ENCODE measurements at places on chromosomes 7 and 10.
A peak's percentile ranks its signal among the peaks of the same experiment; 100 is the strongest.

- no peak for DNase-seq
Measured at GRCh38 chr7:20393021-20393610, 62.4 kb downstream of the ITGB8 start.

- no peak for DNase-seq
Measured at GRCh38 chr10:26890956-26891355, 30.2 kb upstream of the ABI1 start.

DNA sequence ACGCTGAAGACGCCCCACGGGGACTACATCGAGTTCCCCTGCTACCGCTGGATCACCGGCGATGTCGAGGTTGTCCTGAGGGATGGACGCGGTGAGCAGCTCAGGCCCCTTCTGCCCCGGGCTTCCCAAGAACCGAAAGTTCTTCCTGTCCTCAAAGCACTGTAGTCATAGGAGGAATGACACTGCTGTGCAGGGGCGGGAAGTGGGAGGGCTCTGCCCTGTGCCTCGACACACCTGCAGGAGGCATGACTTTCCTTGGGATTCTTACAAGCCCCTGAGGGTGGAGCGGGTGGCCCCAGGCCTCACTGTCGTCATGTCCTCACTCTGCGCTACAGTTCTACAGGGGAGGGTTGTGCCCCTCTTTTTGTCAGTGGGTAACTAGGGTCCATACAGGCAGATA is 8.6 kb downstream of the ALOX5 start:
- DNase-seq = no peak

GRCh38 chr7:47610506-47611044 is 28.7 kb upstream of the TNS3 start:
- no peak for DNase-seq

DNA sequence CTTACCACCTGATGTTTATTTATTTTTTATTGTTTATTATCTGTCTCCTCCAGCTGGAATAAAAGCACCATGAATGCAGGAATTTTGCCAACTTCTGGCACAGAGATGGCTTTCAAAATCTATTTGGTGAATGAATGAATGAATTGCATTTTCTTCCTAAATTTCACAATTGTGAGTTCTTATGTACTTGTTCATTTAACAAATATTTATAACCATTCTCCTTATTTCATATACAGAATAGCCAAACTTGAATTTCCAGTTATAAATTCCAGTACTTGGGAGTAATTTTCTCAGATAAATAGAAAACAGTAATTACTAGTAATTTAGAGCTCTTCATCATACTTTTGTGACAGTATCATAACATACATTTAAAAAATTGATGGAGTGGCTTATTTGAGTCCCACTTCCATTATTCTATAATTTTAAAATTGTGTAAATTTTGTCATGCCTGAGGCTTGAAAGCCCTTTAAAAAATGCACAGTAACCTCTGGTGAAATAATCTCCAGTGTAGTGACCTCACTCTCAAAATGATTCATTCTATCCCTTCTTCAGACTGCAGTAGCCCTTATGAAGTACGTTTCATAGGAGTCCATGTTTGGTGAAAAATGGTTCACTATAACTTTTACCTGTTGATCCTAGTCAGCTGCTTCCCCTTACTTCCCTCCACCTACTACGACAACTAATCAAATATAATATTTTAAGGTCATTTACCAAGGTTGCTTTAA is 40.0 kb upstream of the SRI start:
- no peak for DNase-seq

GRCh38 chr10:86678999-86679792 is 10.9 kb downstream of the LDB3 start:
- no peak for DNase-seq

GRCh38 chr10:31143331-31143935 is 111.8 kb upstream of the ZNF438 start:
- no peak for DNase-seq

GRCh38 chr10:11395581-11396310 is 215.7 kb downstream of the USP6NL start:
- no peak for DNase-seq

GRCh38 chr7:56074371-56074791 is 10.3 kb downstream of the SUMF2 start:
- DNase-seq = peak; percentile 49

DNA sequence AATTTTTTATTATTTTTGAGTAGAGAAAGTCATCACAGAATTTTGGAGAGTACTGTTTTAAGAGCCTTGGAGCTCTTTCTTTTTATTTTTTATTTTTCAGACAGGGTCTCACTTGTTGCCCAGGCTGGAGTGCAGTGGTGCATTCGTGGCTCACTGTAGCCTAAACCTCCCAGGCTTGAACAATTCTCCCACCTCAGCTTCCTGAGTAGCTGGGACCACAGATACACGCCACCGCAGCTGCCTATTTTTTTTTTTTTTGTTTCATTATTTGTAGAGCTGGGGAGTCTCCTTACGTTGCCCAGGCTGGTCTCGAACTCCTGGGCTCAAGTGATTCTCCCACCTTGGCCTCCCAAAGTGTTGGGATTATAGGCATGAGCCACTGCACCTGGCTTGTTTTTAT is 10.6 kb downstream of the CPA4 start:
- DNase-seq = no peak

- no peak for DNase-seq
Measured at GRCh38 chr7:30062587-30062986, 34.4 kb downstream of the PLEKHA8 start.

- DNase-seq = no peak
Measured at GRCh38 chr10:79026806-79027146, 42.0 kb upstream of the ZMIZ1 start.

- no peak for DNase-seq
Measured at GRCh38 chr10:62333135-62333889, 40.9 kb upstream of the ZNF365 start.

DNA sequence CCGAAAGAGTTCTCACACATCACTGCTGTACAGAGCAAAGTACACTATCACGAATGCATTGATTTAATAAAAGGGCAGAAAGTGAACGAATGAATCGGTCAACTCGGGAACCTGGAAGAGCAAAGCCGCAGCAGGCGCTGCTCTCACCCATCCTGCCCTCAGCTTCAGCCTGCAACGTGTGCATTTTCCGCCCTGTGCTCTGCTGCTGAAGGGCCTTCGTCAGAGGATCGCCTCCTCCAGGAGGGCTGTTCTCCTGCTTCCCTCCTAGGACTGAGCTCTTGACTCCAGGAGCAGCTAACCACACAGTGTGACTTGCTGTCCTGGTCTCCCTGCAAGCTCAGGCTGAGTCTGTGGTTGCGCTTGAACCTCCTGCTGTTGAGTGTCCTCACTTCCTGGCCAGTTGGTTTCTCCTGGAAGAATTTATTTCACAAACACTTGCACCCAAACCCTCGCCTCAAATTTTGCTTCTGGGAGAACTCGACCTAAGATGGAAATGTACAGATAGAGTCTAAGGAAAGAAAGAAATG is 473.0 kb upstream of the KLF6 start:
- DNase-seq = no peak

DNA sequence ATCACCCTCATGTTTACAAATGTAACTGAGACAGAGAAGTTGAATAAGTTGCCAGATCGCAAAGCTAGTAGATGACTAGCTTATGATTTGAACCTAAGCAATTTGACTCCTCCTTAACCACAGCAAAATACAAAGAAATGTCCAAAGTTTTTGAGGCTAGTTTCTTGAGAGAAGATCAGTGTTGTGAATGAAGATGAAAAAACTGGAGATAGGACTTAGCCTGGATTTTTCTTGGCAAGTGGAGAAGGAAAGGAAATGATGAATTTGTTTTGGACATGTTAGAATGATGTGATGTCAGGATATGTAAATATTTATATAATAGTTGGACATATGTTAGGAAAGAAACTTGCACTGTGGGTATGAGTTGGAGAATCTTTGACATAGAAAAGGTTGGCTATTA is 149.8 kb downstream of the LSMEM1 start:
- DNase-seq = no peak

- peak; percentile 15 for DNase-seq
Measured at GRCh38 chr7:105261689-105262088, 127.0 kb downstream of the SRPK2 start.

- no peak for DNase-seq
Measured at GRCh38 chr10:97050956-97051496, 134.7 kb downstream of the SLIT1 start.

DNA sequence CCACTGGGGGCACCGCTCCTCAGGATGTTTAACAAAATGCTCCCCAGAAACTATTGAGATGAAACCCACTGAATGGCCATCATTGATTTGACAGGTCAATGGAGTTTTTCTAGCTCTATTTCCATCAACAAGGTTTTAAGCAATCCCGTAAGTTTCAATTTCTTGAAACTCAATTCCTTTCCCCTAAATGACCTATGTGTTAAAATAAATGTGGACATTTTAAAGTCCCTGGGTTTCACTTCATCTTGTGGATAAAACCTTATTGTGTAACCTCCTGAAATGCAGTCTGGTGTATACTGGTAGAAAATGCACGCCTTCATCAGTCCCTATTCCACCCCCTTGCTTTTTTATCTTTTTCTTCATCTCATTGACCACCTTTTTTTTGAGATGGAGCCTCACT is 8.9 kb upstream of the C7orf33 start:
- no peak for DNase-seq

DNA sequence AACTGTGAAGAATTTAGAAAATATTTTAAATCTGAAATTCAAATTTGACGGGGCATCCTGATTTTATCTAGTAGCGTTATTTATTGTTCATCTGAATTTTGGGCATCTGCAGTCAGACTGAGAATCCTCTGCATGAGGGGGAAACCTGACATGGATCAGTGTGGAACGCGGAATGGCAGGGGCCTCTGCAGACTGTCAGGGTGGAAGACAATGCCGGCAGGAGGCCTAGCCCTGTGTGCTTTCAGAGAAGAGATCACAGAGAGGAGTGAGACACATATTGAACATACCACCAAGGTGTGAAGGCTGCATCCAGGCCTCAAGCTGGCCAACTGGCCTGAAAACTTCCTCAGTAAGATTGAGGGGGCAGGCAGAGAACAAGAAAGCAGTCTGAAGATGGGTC is 921.1 kb upstream of the GHITM start:
- no peak for DNase-seq

DNA sequence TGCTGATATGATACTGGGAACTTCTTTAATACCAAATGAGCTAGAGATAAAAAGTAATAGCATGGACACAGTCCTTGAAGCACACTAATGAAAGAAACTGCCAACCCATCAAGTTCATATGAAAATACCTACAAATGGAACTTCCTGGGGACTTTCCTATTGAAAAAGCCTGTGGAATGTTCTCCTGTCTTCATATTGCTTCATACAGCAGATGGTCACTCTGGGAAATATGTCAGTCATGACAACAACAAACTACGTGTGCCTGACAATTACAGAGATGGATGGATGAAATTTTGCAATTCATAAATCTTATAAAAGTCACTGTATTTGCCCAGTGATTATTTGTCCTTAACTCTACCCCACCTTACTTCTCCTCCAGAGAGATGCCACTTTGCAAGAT is 106.6 kb upstream of the COL1A2 start:
- no peak for DNase-seq

- no peak for DNase-seq
Measured at GRCh38 chr7:23393636-23394035, 76.7 kb downstream of the IGF2BP3 start.

GRCh38 chr7:81659697-81660395 is 110.0 kb downstream of the HGF start:
- no peak for DNase-seq

GRCh38 chr10:15106352-15107013 is 9.3 kb downstream of the RPP38 start:
- peak; percentile 2 for DNase-seq

- no peak for DNase-seq
Measured at GRCh38 chr10:88097536-88097935, 234.1 kb downstream of the PTEN start.

DNA sequence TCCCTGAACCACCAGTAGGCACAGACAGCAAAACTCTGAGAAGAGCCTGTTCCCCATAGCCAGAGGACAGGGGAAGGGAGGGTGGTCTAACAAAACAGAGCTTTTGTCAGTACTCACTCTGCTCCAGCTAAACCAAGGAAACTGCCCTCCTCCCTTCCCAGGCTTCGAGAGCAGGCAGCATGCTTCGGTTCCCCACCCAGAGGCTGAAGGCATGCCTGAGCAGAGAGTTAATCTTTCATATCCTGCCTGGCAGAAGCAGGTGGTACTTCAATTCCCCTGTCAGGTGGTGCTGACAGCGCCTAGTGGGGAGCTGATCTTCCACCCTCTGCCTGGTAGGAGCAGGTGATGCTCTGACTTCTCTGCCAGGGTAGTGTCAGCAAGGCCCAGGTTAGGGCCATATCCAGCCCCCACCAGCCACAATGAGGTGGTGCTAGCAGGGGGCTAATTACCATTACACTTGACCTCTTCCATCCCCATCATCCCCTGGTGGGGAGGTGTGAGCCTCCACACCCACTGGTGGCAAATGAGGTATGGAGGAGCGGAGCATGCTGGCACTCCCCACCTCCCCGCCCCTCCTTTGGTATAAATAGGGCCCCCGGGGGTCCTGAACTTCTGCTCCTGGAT is 35.1 kb downstream of the SDK1 start:
- DNase-seq = peak; percentile 27

GRCh38 chr7:105759670-105760550 is 116.5 kb downstream of the ATXN7L1 start:
- DNase-seq = peak; percentile 46

DNA sequence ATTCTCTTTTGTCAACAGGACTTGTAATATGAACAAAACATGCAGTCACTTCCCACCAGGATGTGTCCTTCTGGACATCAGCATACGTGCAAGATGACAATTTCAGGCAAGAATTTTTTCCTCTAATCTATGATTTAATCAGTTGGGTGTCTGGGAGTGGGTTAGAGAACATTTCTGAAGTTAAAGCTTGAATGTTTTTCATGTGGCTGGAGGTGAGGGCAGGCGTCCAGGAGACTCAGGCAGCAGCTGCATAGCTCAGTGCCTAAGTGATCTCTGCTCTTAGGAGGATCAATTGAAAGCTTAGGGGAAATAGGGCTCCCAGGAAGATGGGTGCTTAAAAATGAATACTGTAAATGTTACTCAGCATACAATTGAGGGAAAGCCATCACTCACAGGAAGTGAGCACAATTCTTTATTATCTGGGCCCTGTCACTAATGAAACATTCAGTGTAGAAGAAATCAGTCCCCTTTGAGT is 457.6 kb upstream of the KLF6 start:
- DNase-seq = no peak

GRCh38 chr10:29239569-29240472 is 49.0 kb upstream of the LYZL1 start:
- no peak for DNase-seq

- DNase-seq = no peak
Measured at GRCh38 chr7:155862123-155862892, 50.0 kb upstream of the SHH start.

DNA sequence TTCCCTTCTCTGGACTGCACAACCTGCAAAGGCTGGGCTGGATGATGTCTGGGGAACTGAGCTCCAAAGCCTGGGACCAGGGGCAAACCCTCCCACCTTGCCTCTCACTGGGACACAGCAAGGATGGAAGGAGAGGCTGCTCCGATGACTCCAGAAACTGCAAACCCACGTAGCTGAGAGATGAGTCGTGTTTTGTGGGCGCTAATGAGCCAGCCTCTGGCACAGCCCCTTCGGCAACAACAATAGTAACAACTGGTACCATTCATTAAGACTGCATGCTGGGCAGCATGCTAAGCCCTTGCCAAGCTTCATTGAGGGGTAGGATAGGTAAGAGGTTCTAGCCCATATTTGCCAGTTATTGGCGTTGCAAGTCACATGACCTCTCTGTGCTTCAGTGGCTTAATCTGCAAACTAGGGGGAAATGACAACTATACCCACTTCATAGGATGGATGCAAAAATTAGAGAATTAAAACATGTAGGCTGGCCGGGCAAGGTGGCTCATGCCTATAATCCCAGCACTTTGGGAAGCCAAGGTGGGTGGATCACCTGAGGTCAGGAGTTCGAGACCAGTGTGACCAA is 145.9 kb downstream of the SH3PXD2A start:
- no peak for DNase-seq

GRCh38 chr7:39924122-39924521 is 25.9 kb upstream of the CDK13 start:
- DNase-seq = no peak

All from NCI-H187 (cell line).